ENCODE measurements at places on chromosomes 13 and 19.

DNA sequence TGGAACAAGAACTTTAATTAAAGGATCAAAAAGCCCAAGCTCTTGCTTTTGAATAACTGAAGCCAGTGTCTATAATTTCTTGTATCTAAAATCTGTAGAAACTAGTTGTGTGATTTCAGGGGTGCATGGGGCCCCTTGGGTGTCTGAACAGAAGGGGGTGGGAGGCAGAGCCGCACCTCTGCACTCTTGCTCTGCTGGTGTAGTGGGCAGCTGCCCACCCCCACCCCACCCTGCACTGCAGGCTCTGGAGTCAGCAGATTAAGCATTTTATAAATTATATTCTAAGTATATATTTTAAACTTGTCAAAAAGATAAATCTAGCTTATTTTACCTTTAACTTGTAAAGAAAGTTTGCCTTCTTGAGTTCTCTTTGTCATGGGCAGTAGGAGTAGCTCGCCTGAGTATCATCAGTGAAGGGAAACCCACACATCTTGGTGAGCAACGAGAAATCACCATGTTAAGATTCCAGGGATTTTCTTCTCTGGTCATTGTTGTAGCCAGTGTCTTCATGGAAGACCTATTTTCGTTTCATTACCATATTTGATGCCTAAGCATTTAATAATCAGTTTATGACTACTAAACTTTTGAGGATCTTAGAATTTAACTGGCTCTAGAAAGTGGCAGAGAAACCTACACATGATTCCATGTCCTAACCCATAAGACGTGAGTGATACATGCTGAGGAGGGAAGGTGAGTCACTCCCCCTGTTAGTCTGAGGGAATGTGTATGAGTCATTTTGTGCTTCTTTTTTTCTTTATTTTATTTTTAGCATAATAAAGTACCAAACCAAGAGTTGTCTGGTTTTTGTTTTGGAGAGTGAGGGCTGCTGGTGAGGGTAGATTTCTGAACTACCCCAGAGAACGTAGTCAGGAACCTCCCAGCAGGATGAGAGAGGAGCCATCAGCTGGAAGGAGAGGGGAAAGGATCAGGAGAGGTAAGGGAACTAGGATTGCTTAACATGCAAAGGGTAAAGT is 7.7 kb downstream of the UBE2L5 start:
- DNase-seq, result no peak

DNA sequence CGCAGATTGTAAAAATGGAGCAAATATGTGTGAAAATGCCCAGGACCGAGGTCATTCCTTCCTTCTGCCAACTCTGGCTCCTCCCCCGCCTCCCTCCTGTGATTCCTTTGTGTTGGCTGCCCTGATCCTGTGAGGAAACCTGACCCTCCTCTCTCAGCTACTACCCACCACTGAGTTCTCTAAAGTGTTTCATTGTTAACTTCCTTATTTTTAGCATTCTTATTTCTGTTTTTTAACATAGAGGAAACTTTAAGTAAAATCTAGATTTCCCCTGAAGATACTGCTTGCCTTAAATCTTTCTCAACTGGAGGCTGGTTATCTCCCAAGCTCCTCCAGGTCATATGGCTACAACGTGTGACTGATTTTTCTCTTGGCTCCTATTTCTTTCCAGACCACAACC is 21.7 kb upstream of the FBXL3 start:
- no peak for DNase-seq

GRCh38 chr19:36377541-36378178 is 1.3 kb downstream of the ZFP14 start:
- DNase-seq, result no peak

DNA sequence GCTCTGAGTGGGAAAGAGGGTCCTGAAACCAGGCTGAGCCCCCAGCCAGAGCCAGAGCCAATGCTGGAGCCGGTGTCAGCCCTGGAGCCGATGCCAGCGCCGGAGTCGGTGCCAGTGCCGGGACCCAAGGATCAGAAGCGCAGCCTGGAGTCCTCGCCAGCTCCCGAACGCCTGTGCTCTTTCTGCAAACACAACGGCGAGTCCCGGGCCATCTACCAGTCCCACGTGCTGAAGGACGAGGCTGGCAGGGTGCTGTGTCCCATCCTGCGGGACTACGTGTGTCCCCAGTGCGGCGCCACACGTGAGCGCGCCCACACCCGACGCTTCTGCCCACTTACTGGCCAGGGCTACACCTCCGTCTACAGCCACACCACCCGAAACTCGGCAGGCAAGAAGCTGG is 369 bp downstream of the NANOS3 start:
- no peak for DNase-seq

- no peak for DNase-seq
Measured at GRCh38 chr19:7527516-7528191, 5.2 kb downstream of the MCOLN1 start.

GRCh38 chr13:112442483-112443090 is 66.4 kb downstream of the SPACA7 start:
- no peak for DNase-seq

DNA sequence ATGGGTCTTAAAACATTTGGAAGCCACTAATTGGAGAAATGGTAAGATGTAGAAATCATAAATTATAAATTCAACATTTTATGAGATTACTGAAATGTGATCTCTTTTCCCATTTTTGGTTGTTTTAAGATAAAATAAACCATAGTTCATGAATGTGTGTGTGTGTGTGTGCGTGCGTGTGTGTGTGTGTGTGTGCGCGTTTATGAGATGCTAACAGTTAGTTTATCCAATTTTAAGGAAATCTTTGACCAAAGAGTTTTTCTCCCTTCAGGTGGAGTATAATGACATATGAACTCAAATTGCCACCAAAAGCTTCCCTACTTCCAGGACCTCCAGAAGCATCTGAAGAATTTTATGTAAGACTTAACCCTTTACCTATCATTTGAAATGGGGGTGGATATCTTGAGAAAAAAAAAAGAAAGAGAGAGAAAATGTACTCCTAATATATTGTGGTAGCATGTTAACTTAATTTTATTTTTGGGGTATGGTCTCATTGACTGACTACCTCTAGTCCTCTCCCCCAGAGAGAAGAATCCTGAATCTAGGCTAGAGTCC is 98.1 kb upstream of the AKAP11 start:
- DNase-seq, result no peak

DNA sequence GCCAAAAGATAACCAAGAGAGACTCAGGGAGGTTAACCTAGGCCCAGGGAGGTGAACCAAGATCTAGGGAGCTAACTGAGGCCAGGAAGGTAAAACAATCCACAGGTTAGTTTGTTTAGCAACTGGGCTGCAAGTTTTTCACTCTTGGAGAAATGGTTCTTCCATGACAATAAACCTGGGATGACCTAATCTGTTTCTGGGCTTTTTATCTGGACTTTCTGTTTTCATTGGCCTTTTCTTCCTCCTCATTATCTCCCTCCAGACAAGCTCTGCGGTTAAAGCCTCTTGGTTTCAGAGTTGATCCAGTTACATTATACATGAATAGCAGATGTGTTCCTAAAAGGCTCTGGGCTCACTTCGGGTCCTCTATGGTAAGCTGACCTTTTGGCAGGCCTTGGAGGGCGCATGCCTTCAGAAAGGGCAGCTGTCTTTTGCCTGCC is 44.2 kb downstream of the PCDH8 start:
- no peak for DNase-seq

GRCh38 chr13:89324582-89324981 is 1653.4 kb downstream of the SLITRK5 start:
- DNase-seq, result no peak

DNA sequence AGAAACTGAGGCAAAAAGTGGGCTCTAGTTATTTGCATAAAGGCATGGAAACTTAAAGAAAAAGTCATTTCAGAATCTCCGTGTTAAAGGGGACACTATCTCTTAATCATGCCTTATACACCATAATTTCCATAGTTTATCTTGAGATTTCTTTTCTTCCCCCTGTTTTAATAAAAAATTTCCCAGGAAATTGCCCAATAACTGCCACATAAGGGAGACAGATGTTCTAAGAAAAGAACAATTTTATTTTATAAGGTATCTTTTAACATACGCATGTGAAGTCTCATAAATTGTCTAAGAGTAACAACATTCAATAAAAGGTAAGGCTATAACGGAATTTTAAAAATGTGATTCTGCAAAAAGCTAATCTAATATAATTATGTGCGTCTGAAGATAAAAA is 371.3 kb downstream of the IRS2 start:
- no peak for DNase-seq

GRCh38 chr19:46753420-46754155 is 7.3 kb upstream of the STRN4 start:
- peak; percentile 42 for DNase-seq

- DNase-seq, result peak; percentile 78
Measured at GRCh38 chr19:13162724-13163608, 12.8 kb downstream of the IER2 start.

DNA sequence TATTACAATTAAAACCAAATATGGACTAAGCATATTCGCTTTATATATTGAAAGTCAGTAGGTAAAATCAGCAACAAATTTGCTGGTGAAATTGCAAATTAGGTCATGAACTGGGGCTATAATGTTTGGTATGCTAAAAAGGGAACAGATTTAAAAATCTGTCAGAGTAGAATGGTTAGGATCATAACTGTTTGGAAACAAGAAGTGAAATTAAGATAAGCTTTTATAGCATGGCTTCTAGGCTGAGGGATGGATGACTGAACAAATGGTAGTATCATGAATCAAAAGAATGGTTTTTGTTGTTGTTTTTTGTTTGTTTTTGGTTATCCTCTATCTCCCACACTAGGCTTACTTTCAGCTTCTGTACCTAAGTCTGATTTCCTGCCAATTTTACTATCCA is 1090.4 kb downstream of the PCDH9 start:
- no peak for DNase-seq

DNA sequence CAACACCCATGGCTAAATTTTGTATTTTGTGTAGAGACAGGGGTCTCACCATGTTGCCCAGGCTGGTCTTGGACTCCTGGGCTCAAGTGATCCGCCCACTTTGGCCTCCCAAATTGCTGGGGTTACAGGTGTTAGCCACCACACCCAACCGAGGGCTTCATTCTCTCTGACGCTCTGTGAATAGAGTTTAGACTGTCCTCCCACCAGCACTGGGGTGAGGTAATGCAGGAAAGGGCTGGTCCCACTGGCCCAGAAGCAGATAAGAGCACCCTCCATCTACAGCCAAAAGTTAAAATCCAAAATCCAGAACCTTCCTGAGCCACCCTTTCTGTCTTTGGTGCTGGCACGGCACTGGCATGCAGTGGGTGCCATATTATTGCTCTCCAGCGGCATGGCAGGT is 31.8 kb upstream of the HOMER3 start:
- no peak for DNase-seq

DNA sequence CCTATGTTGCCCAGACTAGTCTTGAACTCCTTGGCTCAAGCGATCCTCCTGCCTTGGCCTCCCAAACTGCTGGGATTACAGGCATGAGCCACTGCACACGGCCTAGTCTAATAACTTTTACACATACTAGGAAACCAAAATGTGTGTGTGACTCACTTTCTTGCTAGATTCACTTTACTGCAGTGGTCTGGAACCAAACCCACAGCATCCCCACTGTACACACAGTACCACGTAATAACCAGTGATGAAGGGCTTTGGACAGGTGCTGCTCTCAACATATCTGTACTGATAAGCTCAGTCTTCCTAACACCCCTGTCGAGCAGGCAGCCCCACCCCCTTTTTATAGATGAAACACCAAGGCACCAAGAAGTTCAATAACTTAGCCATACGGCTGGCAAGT is 5.1 kb downstream of the DNMT1 start:
- DNase-seq, result no peak

Data from activated CD8-positive, alpha-beta memory T cell treated with anti-CD3 and anti-CD28 coated beads for 1 hour (primary cell).